Fibroblast of upper back skin (primary cell): ENCODE measurements at places on chromosomes 3 and 15.

DNA sequence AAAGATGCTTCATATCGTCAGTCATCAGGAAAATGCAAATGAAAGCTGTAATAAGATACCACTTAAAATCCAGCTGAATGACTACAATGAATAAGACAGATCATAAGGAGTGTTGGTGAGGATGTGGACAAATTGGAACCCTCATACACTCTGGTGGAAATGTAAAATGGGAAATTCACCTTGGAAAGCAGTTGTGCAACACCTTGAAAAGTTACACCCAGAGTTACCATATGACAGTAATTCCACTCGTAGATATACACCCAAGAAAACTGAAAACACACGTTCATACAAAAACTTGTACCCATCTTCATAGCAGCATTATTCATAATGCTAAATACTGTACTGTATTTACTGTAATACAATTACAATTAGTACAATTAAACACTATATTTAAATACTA, 2.3 kb downstream of the TTC23 start:
- DNase-seq, result no peak

DNA sequence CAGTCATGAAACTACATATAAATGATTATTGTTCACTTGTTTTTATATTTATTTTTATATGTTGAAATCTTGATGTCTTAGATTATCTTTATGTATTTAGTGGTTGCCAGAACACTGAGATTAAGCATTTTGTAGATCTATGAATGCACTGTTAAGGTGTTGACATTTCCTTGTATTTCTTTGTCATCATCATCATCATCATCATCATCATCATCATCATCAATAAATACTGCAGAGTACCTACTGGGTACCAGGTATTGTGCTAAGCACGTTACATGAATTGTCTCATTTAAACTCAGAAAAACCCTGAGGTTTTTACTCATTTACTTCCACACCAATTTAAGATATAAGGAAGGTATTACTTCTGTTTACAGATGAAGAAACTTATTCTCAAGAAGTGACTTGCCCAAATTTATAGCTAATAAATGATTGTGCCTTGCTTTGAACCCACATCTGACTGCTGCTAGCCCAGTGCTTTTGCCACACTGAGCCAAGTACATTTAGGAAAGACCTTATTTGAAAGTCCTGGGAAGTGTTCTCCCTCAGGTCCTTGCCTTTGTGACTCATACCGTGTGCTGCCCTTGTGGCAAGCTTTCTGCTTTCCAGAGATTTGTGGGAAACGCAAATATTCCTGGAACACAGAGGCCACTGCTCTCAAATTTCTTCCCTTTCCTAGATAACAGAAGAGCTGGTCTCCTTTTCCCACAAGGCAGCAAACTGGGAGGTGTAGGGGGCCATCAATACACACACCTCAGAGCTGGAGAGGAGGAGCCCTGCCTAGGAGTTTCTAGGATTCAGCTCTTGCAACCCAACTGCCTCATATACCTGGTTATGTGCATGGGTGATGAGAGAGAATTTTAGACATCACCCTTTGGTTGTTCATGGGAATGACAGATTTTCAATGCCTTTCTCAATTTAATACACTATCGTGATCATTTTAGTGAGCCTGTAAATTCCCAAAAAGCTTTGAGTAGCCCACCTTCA, 115.4 kb upstream of the C15orf61 start:
- peak; percentile 74 for DNase-seq

DNA sequence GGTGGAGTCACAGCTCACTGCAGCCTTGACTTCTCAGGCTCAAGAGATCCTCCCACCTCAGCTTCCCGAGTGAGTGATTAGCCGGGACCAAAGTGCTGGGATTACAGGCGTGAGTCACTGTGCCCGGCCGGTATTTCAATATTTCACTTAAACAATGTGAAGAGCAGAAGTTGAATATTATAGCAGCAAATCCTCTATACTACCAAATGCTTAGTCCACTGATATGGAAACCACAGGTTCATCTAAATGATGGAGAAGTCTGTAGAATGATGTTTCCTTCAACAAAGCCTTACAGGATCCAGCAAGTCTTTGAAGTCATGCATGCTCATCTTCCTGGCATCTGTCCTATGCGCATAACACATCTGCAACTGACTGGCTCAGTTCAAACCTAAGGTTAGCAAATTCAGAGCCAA, 20.3 kb upstream of the UACA start:
- DNase-seq, result peak; percentile 64

GRCh38 chr3:65901226-65901625, 137.5 kb downstream of the MAGI1 start:
- DNase-seq, result peak; percentile 33

DNA sequence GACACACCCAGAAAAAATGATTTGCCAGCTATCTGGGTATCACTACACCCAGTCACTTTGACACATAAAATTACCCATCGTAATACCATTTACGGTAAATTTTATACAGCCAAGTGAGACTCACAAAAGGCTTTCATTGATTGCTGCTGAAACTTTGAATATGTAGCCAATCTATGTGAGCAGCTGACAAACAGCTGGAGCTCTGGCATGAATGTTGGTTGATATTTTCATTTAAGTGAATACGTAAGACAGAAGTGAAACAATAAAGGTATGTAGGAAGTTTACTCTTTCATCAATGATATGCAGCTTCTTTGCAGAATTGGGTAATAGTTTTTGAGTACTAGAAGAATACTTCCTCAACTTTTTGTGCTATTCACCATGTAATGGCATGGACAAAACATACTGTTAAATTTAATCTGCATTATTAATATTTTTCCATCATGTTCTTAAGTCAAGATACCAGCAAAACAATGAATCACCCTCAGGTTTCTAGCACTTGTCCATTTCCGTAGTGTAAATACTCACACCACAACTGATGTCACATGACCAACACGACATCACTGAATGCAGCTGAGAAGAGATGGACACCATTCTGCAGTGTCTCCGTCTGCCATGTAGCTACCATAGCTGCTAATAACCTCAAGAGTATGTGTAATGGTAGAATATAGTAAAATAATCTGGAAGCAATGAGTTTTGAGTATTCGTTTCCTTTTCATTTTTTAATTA, 205.9 kb upstream of the HES1 start:
- no peak for DNase-seq

DNA sequence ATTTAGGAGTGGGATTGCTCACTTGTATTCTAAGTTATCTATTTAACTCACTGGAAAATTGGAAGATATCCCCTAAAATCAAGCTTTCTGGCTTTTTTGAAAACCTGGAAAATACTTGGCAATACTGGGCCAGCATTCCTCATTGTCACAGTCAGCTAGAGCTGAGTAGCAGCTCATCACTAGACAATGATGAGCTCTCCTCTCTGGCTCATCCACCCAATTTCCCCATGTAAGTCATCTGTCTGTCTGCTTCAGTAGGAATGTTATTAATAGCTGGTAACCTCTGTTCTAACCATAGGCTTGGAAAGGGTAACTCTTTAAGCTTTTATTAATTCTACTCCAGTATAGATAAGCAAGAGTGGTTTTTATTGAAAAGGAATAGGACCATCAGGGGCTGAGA, 39.7 kb upstream of the PIK3R4 start:
- no peak for DNase-seq

DNA sequence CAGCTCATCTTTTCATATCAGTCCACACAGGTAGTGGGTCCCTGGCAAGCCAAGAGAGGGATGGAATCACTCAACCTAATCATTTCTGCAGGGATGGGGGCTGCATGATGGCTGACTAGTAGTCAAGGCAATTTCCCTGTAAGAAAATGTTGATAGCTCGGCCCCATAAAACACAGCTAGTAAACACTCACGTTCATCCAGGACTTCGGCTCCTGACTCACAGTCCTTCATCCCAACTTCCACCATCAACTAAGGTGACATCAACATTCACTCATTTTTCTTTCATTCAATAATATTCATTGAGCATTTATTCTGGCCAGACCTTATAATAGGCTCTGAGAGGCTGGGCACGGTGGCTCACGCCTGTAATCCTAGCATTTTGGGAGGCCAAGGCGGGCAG, 4.4 kb upstream of the ACAP2 start:
- DNase-seq, result no peak

DNA sequence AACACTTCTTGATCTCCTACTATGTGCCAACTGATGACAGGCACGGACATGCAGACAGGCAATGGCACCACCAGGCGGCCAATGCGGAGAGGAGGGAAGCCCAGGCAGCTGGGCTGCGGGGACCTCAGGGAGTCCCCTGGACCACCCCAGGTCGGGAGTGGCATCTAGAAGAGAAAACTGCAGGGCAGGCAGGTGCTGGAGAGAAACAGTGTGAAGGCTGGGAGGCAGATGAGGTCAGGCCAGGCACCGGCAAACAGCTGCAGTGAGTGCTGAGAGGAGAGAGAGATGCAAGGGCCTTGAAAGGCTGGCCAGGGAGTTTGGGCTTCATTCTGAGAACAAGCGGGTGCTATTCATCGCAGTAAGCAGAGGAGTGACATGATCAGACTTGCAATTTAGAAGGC, 29.1 kb downstream of the SLC6A1 start:
- no peak for DNase-seq

DNA sequence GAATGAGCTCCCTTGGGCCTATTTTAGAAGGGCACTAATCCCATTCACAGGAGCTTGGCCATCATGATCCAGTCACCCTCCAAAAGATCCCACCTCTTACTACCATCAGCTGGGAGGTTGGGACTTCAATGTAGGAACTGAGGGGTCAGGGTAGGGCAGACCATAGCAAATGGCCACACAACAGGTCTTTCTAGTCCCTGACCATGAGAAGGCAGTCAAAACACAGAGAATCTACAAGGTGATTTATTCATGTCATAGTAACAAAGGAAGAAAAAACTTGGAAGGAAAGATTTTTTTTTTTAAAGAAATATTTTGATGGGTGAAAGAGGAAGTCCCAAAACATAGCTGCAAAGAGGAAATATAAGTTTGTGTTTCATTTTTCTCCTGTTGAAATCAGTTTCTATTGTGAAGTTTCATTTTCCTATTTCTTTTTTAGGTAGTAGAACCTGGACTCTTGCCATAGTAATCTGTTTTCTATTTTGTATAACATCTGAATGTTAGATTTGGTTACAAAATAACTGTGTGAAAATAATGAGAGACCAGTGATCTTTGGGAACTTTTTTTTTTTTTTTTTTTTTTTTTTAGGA, 23.5 kb upstream of the TNFSF10 start:
- no peak for DNase-seq

GRCh38 chr3:46926871-46927717, 49.5 kb downstream of the CCDC12 start:
- no peak for DNase-seq

DNA sequence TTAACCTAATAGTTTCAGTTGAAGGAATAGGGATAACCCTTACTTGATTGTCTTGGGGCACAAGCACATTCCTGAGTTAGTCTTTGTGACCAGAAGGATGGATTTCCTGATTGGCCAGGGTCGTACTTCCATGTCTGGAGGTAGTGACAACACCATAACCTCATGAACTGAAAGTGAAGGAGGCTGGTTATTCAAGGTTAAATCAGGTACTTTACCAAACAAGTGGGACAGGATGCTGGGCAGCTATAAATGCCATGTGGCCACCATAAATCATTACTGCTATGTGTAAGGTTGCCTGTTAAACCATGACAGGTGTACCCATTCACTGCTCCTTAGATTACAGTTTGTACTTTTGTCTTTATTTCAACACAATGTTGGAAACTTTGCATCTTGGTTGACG, 128.3 kb upstream of the SAMMSON start:
- DNase-seq, result no peak

DNA sequence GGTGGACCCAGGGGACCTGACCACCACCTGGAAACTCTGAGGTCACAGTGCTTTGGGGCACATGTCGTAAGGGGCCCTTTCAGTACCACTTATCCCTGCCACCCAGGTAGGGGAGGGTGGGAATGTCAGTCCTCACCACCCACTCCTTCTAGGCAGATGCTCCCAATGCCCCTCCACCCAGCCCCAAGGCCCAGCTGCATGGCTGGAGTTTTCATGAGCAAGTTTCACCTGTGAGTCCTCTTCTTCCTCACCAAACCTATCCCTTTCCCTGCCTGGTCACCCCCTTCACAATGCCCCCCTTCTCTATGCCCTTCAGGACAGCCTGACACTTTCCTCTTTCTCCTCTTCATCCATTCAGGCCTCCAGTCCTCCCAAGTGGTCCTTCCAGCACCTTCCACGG, 9.8 kb downstream of the FAM174B start:
- DNase-seq, result no peak

DNA sequence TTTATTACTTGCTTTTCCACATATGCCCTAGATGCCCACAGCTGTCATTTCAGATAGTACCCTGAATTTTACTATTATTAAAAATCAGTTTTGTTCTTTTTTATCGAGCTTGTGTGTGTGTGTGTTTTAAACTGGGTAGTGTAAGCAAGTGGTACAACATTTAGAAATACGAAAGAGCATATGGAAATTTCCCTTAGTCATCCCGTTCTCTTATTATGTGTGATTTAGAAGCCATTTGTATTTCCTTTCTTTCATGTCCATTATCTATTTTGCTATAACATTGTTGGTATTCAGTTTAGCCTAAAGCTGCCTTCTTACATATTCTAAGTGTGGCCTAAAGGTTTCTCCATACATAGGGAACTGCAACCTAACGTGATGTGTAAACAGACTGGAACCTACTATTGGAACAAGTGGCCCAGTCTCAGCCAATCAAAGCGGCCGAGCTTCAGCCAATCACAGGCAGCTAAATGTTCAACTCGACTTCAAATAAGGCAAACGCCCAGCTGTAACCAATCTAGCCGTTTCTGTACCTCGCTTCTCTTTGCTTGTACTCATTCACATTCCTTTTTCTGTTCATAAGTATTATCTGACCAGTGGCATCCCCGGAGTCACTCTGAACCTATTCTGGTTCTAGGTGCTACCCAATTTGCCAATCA, 14.7 kb upstream of the SYN2 start:
- no peak for DNase-seq

DNA sequence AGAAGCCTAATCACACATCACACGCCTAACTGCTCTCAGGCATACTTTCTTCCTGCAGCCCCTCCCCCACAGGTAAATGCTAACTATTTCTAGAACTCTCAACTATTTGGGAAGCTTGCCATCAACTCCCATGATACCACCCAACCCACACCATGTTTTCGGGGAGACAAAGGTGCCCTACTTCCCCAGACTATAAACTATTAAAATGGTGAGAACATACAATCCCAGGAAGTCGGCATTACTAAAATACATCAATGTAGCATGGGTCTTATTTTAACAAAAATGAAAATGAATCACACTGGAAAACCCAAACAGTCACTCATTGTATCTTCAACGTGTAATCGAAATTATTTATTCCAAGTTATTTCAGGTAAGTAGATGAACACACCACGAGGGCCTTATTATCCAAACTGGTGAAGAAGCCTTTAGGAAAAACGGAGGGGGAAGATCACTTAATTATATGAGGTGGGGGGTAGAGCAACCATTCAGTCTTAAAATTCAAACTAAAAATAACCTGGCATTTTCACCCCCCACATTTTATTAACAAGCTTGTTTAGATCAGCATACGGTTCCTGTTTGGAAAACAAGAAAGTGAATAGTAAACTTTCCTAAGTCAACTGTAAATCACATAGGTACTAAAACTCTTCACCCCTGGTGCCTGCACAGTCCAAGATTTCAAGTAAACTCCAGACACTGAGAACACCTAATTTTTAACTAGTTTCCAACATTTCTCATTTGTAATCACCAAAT, 1.9 kb downstream of the TBL1XR1 start:
- DNase-seq, result peak; percentile 58
